ENCODE measurements at places on chromosomes 5 and 9. TPM values are rescaled to one million over a fixed set of nuclear protein-coding genes. Genes with fewer than 3 reads are reported as not detected.

The COL15A1 gene
- under 0.01 TPM for total RNA-seq

The SOHLH1 gene
- total RNA-seq, result not detected

The TBC1D9B gene
- total RNA-seq, result 45.2 TPM

The ALDH1B1 gene
- total RNA-seq, result 4.6 TPM
